ENCODE measurements at places on chromosomes 16 and 17. TPM values are rescaled to one million over a fixed set of nuclear protein-coding genes. Genes with fewer than 3 reads are reported as not detected.

IST1 gene
- 206 TPM for total RNA-seq

SLC9A5 gene
- 1.3 TPM for total RNA-seq

GRAP gene
- total RNA-seq, result 0.33 TPM

TNRC6A gene
- total RNA-seq, result 47.1 TPM

KRTAP2-1 gene
- total RNA-seq, result not detected

SDR42E2 gene
- not detected for total RNA-seq

AOC2 gene
- 0.99 TPM for total RNA-seq

PRSS36 gene
- total RNA-seq, result 0.29 TPM

SLC16A5 gene
- 9.2 TPM for total RNA-seq

TTYH2 gene
- 4.1 TPM for total RNA-seq

RAD51D gene
- total RNA-seq, result 16.4 TPM

YPEL2 gene
- total RNA-seq, result 8.4 TPM

TNFRSF17 gene
- not detected for total RNA-seq

BAIAP3 gene
- 1.5 TPM for total RNA-seq

FOXC2 gene
- total RNA-seq, result 1.0 TPM

NLRC5 gene
- total RNA-seq, result 24.4 TPM

TBX6 gene
- under 0.01 TPM for total RNA-seq

SCN4A gene
- 0.15 TPM for total RNA-seq

SEPTIN12 gene
- not detected for total RNA-seq

ACSM3 gene
- 0.29 TPM for total RNA-seq

COG7 gene
- total RNA-seq, result 26.9 TPM

ACSM5 gene
- total RNA-seq, result 0.17 TPM

VMP1 gene
- 177 TPM for total RNA-seq

COX6A2 gene
- not detected for total RNA-seq

Data from smooth muscle cell of trachea (primary cell).